ENCODE measurements at places on chromosomes 3 and 15.

GRCh38 chr3:130711565-130712324, 34.9 kb downstream of the PIK3R4 start:
- DNase-seq: no peak

GRCh38 chr3:42052484-42053351, 38.4 kb upstream of the TRAK1 start:
- DNase-seq: no peak

- no peak for DNase-seq
Measured at GRCh38 chr3:178062126-178062525, 474.1 kb upstream of the KCNMB2 start.

- no peak for DNase-seq
Measured at GRCh38 chr3:62873761-62874710, 1.2 kb downstream of the CADPS start.

DNA sequence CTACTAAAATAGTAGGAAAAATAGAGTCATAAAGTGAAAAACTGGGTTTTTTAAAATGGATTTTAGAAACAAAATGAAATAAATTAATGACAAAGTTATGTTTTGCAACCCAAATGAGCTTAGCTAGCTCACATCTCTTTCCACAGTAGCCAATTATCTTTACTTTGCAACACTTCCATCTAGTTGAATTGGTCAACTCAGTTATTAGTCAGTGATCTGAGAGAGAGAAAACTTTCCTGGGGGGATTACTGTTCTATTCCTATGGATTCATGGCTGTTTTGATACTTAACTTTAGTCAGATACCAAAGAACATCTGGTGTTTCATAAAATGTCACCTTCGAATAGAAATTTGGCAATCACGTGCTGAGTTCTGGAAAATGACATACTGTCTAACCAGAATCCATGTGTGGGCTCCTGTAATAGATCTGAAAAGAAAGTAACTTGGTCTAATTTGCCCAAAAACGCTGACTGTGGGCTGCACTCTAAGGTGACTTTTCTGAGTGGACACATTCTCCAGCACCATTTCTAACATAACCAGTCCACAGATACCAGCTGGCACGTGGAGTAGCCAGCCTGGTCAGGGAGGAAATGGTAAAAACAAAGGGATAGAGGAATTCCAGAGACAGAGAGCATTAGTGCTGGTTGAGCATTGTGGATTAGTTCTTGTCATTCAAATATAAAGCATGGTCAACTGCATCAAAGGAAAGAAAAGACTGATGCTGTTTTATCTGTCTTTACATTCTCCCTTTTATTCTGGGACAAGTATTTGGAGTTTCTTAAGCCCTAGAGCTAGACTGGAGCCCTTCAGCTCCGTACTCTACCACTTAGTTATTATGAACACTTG, 45.2 kb upstream of the CCDC80 start:
- DNase-seq: no peak

DNA sequence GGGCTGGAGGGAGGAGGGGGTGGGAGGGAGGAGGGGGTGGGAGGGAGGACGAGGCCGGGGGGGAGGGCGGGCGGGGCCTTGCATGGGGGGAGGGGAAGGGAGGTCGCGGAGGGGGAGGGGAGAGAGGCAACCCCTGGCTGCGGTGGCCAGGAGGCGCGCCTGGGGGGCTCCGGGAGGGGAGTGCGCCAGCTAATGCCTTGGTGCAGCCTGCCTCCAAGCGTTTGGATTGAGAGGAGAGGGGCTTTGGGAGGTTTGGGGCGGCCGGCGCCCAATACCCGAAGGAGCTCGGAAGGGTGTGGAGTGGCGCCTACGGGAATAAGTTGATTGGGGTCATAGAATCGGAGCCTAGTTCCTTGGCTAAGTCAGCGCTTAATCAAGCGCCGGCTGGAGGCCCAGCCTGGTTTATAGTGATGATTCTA, 557 bp downstream of the TFG start:
- no peak for DNase-seq

- DNase-seq: no peak
Measured at GRCh38 chr3:102225005-102225404, 209.8 kb upstream of the ZPLD1 start.

DNA sequence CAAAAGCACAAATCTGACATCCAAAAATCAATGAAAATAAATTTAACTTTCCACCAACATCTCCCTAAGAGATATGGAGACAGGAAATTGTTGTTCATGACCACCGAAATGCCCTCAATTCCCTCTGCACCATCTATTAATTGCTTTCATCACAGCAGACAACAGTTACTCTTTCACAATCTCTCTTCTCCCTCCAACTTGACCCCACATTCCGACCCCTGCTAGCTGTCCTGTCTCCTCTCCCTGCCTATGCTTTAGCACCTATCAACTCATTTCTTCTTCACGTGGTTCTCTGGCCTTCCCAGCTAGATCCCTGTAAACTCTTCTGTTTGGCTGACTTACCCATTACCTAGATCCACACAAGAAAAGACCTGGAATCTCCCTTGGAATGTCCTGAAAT, 173.9 kb upstream of the ADAMTS9 start:
- no peak for DNase-seq

DNA sequence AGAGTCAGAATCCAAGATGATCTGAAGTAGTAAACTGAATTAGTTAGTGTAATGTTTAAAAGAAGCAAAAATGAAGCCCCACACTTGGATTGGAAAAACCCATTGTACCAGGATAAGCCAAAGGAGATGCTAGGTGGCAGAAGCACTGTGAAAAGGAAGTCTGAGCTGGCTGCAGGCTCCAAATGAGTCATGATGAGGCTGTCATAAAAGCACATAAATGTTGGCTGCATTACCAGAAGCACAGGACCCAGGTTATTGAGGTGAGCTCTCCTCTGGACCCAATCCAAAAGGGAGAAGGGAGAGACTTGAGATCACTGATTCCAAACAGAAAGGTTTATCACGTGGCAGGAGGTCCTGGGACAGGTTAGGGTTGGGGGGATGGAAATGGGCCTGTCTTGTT, 3.2 kb upstream of the ACAN start:
- no peak for DNase-seq

DNA sequence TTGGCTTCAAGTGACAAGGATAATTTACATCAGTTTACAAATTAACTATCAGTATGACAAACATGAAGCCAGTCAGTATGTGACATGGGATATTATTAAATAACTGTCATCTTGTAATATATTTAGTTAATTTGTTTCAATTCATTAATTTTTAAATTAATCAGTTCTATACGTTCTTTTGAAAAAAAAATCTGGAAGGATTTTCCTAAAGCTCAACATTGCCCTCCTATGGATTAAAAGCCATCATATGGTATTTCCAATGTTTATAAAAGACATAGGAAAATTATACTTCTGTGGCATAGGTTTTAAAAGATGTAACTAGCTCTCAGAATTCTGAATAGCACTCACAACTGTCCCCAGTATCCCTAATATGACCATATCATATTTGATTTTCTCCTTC, 134.4 kb downstream of the PLOD2 start:
- no peak for DNase-seq

DNA sequence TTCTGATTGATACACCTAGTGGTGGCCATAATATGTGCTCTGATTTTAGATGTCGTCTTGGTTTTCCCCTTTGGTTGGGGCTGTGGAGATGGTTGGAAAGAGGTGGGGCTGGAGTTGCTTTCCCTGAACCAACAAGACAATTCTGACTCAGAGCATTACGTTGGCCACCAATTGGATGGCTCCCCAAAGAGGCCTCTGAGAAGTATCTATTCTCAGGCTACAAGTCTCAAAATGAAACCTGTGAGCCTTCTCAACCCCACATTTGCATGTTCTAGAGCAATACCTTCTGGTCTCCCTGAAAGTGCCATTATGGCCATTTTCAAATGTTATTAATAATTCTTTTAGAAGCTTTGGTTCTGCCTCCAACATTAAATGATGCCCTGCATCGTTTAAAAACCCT, 188.4 kb upstream of the WNT5A start:
- no peak for DNase-seq

- no peak for DNase-seq
Measured at GRCh38 chr3:185656321-185656840, 70.3 kb downstream of the SENP2 start.

DNA sequence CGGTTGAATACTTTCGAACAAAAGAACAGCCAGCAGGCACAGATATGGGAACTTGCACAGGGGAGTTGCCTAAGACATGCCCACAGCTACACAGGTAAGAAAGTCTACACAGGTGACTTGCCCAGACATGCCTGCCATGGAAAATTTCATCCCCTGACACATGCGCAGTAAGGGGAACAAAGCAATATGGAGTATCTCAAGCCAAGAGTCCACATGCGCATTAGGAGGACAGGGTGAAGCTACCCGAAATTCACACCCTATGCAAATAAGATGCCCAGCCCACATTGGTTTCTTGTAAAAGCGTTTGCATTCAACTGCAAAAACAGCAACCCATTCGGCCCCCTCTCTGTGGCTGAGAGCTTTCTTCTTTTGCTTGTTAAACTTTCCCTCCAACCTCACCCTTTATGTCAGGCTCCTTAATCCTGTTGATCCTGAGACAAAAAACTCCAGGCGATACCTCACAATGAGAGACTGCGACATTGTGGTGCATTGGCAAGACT, 49.3 kb upstream of the TRPM1 start:
- DNase-seq: no peak

DNA sequence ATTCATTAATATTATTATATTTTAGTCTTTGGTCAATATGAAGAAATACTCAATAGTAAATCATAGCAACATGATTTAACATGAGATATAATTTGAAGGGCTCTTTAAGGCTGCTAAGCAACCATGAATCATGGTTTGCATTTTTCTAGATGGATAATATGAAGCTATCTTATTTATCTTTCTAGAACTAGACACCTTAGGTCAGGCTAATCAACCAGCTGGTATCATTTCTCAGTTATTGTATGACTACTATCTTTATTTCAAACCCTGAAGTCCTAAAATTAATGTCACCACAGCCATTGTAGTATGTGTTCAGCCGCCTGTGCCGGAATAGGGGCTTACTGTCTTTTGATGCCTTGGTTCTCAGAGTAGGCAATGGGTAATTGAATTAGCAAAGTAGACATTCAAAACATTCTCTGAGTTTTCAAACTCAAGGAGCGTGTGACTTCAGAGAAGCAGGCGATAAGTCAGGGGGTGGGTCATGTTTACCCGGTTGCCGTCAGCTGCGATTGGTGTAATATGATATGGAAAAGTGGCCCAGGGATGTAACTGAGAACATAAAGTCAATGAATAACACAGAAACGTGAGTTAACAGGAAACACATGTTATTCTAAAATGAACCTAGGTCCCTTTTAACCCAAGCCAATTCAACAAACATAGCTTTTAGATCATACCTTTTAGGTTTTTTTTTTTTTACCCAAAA, 93.4 kb upstream of the CTDSPL start:
- no peak for DNase-seq

- DNase-seq: no peak
Measured at GRCh38 chr3:88957711-88958439, 149.5 kb upstream of the EPHA3 start.

- no peak for DNase-seq
Measured at GRCh38 chr15:81851757-81852156, 194.1 kb downstream of the MEX3B start.

DNA sequence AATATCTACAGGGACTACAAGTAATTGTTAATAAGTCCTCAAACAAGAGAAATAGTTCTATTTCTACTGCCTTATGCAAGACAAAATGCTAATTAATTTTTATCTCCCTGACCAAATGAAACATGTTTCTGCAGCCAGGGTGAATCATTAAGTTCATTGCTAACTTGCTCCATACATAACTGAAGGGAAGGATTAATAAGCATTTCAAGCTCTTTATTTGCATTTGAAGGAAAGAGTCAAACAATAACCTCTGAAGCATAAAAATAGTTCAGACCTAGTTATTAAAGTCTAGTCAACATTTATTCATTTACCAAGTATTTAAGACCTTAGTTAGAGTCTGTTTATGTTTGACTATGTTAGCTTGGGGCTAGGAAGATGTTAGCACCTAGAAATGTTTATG, 120.0 kb downstream of the ATP1B3 start:
- no peak for DNase-seq

DNA sequence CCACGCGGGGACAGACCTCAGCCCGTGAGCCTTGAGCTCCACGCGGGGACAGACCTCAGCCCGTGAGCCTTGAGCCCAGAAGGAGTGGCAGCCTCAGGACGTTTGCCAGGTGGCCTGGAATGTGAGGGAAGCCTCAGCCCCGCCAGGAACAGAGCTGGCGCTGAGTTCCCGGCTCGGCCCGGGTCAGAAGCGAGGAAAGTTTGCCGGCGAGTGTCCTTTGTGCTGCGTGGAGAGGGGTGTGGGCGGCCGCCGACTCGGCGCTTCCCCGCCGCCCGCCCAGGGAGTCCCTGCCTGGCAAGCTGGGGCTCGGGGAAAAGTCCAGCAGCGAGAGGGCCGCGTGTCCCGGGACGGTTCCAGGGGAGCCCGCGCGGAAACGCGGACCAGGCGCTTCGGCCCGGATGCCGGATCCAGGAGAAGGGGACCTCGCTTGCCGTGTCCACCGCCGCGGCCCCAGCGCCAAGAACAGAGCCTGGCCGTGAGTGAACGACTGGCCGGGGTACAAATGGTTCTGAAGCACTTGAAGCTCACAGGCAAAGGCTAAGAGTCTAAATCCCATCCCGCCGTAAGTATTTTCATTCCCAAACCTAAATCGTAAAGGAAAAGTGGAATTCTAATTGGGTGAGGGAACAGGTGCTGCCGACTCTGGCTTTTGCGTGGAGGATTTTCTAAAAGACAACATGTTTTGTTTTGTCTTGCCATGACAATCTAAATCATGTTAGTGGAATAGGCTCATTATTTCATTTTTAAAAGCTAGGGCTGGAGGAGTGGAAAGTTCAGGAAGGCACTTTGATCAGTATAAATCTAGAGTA, 1.7 kb downstream of the LRRN1 start:
- no peak for DNase-seq

DNA sequence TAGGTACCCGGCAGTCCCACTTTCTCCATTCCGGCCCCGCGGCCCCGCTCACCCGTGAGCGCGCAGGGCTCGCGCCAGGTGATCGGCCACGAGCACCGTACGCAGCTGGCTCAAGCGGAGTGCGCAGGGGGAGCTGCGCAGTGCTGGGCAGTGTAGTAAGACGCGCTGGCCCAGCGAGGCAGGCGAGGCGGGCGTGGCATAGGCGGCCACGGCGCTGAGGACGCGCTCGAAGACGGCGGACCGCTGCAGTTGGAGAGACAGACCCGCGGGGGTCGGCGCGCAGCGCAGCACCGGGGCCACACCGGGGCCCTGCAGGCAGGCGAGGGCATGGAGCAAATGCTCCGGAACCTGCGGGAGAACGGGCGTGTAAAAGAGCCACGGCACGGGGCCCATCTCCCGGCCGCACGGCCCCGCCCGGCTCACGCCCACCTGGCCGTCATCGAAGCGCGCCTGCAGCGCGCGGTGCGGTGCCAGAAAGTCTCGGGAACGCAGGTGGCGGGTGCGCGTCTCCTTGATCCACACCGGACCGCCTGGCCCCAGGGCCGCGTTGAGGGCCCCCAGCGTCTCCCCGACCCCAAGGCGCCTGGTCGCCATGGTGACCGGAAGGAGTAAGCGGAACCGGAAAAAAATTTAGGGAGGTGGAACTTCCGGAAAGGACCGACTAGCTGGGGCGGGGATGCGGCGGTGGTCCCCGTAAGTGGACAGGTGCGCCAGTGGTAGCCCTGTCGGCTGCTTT, at the start of gene DALRD3:
Gene DALRD3, minus strand, starts transcription at position 610 of the 736 bp plus-strand sequence. Its CDS starts 16 bp downstream, at position 594.
- DNase-seq: no peak
